CD4-positive, alpha-beta T cell treated with Interleukin-4 for 1 hour (primary cell): ENCODE measurements at places on chromosomes 5 and 9.
A peak's percentile ranks its signal among the peaks of the same experiment; 100 is the strongest.

DNA sequence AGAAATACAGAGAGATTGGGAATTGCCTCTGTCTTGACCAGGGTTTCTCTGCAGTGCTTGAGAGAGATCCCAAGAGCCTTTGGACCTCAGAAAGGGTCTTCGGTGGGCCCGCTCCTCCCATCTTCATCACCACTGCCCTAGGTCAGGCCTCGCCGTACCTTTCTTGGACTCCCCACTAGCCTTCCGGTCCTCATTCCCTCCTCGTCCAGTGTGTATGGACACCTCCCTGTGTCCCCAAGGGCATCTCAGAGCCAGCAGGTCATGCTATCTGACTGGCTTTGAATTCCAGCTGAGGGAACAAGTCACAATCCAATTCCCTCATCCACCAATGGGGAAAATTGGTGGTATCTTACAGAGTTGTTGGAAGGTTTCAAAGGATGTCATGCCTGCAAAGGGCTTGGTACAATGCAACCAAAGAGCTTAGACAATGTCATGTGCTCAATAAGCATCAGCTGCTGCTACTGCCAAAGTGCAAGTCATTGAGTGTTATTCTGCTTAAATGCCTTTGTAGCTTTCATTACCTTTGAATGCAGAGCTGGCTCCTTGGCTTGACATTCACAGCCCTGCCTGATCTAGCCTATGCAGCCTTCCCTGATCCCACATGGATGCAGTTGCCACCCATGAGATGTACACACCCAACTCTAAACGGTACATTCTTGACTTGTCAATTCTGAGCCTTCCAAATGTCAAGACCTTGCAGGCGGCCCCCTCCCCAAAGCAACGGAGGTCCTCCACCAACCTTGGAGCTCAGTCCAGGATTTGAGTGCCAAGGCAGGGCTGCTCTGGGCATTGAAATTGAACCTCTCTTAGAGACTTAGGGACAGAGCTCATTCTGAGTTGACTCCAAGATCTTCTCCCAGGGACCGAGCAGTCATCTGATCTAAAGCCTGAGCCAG lies 58.0 kb downstream of the HRH2 start:
- peak; percentile 6 for DNase-seq

DNA sequence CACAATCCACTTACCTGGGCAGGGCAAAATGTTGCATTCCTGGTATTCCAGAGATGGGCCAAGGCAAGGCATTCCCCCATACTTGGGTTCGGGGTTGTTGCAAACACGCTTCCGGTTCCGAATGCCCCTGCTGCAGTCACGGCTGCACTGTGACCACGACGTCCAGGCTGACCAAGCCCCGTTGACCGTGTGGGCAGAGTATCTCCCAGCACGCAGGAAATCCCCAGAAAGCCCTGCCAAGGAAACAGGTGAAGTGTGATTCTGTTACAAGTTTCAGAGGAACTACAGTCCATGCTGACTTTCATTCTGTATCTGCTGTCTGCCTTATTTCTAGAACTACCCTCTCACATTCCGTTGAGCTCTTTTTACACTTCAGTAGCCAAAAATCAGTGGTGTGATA lies 483.0 kb downstream of the SEMA5A start:
- no peak for DNase-seq

GRCh38 chr5:167912941-167913665 lies 378.3 kb upstream of the WWC1 start:
- no peak for DNase-seq

DNA sequence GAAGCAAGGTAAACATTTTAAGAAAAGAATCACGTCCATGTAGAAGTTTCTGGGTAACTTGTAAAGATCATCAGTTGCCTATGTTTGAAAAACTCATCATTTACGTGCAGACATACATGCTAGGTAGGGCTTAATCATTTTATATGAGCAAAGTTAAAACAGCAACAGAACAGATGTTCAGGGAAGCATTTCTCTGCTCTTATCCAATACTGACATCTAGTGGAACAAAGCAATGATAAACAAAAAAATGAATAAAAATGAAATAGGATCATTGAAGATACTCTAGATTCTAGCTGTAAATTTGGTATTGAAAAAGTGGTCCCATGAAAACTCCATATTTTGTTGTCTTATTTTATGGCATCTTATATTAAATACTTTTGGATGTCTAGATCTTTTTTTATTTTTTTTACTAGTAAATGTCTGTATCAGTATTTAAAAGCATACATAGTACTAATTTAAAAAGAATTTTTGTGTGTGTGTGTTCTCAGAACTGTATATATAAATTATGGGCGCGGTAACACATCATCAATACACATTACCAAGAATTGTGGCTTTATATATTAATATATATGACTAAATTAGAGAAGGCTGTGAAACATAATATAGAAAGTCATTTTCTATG lies 1050.2 kb downstream of the CDH12 start:
- DNase-seq, result no peak

DNA sequence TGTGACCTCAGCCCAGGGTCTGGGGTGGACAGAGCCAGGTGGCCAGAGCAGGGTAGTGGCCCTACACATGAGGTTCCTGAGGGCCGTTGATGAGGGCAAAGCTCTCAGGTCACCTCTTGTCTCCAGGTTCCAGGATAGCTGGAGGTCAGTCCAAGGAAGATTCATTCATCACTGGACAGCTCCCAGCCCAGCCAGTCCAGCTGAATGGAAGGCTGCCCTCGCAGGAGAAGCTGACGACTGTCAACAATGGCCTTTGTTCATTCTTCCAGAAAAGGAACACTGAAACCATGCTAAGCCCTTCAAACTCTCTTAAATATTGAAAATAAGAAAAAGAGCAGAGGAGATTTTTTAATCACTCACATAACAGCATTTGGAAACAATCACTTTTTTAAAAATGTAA lies 169.7 kb upstream of the TBCA start:
- no peak for DNase-seq

- no peak for DNase-seq
Measured at GRCh38 chr9:88716596-88717290, 181.8 kb downstream of the NXNL2 start.

DNA sequence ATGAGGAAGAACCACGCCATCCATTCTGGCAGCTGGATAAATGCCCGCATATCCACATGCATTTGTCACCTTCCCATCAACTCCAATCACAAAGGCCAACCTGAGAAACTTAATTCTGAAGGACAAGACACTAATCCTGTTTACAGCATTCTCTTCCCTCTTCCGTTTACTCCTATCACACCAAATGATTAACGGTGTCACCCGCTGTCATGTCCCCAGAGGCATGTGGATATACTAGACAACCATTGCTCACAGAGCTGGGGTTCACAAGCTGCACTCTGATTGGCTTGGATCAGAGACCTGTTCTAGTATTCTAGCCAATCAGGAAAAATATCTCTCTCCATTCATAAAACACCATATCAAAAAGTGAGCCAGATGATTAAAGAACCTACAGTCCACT lies 3.6 kb downstream of the MACROH2A1 start:
- DNase-seq, result no peak

DNA sequence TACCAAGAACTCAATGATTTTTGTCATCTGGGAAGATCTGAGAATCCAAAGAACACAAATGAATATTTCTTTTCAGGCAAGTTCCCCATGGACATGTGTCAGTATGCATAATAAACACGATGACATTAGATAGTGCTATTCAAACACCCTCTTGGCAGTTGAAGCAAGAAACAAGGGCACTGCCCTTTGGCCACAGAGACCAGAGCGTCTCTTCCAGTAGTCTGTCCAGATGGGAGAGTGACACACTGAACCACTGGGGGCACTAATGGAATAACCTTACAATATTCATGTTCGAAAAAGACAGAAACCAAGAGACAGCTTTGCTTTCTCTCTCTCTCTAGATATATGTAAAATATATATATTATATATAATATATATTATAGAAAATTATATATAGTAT lies 301.9 kb downstream of the CTNND2 start:
- no peak for DNase-seq

- no peak for DNase-seq
Measured at GRCh38 chr5:77065256-77065655, 21.8 kb downstream of the ZBED3 start.

GRCh38 chr9:92377876-92378275 lies 26.5 kb downstream of the OGN start:
- DNase-seq, result no peak

DNA sequence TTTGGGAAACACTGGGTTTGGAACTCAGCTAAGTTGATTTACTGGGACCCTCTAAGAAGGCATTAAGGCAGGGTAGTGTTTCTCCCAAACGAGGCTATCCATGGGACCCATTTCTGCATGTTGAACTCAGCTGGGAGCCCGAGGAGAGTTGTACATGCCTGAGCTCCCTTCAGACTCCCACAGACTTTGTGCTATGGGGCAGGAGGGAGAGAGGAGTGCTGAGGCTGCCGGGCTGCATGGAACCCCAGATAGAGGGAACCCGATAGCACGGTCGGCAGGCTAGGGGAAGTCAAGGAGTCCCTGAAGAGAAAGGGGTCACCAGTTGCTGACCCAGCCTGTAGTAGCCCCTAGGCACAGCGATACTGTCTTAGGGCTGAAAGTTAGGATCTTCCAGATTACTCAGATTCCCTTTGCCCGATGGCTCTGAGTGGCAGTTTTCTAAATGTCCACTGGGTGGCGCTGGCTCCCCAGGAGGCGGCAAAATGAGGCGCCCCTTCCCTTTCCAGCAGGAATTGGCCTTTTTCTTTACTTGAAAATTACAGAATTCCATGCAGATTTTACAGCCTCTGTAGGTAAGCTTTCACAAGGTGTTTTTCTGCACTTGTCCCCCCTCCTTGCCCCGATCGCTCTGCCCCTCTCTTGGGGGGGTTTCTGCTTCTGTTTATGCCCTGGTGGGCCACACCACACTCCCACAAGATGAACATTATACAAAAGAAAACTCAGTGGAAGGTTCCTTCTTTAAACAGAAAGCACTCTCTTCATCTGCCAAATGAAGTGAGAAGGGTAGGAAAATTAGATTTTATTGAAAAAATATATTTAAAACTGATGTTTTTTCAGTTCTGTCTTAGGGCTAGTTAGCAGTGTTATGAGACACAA lies 17.8 kb downstream of the NANS start:
- peak; percentile 63 for DNase-seq

GRCh38 chr5:172806897-172807672 lies 27.0 kb upstream of the ERGIC1 start:
- peak; percentile 95 for DNase-seq

DNA sequence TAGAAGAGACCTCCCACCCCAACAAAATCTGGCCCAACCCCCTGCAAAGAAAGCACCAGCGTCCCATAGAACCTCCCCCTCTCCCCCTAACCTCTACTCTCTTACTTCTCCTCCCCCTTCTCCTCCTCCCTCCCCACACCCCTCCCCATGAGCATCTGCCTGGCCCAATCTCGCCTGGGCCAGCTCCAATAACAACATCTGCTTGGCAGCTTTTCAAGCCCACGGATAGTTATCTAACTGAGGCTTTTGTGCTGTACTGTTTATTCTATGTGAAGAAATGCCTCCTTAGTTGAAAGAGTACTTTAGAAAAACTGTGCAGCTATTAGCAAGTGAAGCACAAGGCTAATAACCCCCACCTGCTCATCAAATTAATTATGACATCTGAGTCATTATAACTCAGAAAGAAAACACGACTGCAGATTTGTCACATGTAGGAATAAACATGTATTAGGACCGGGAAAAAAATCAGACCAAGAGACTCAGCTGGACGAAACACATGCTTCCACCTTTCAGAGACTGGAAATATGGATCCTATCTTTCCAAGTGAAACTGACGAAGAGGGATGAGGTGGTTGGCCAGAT lies 42.8 kb downstream of the NFIB start:
- DNase-seq, result no peak

DNA sequence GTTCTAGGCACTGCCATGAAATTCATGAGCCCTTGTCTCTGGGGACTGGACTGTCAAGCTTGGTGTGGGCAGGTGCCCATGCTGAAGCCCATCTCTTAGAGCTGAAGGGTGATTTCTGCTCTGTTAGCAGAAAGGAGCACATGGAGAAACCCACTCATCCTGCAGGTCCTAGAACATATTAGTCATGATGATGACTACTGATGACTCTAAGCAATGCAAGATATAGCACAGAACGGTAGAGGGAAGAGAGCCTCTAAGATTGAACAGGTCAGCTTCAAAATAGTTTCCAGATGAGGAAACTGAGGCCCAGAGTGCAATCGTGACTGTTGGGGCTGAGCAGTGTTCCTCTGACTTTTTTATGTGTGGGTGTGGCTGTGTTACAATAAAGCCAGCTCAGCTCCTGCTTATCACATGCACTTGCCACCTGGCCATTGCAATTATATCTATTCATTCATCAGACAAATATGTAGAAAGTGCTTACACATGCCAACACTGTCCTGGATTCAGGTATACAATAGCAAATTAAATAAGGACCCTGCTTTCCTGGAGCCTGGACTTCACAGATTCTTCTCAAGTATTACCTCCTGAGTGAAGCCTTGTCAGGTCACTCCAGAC lies 140.2 kb upstream of the BRINP1 start:
- no peak for DNase-seq

DNA sequence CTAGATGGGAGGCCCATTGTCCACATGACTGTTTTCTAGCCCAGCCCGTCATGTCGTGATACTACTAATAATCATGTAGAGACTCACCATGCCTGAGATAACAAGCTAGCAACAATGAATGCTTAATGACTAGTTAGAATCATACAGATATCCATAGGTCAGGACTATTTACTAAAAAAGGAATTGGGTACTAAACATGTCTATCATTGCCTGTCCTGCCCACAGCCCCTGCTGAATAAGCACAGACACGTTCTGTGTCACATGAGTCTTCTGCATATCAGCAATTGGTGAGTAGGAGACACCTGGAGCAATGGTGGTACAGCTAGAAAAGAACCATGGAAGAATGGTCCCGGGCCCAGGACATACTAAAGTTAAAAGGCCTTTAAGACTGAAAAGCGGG lies 18.0 kb downstream of the FRRS1L start:
- DNase-seq, result no peak

DNA sequence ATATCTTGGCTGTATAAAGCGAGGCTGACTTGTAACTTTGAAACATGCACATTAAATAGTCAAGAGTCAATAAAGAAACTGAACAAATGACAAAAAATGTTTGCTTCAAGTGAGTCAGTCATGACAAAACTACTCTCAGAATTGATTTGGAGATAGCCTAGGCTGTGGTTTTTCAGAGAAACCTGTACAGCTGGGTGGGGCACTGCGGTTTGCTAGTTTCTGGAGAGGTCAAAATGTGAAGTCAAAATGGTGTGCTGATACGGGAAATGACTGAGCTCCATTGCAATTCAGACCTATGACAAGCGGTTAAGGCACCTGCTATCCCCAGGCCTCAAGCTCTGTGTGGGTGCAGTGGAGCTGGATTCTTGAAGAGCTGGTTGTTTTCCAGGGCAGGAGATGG lies 10.3 kb upstream of the CD180 start:
- DNase-seq, result peak; percentile 90

GRCh38 chr5:153952893-153953292 lies 85.8 kb downstream of the FAM114A2 start:
- DNase-seq, result no peak
